ENCODE measurements at places on chromosomes 5 and 9.
A peak's percentile ranks its signal among the peaks of the same experiment; 100 is the strongest.

DNA sequence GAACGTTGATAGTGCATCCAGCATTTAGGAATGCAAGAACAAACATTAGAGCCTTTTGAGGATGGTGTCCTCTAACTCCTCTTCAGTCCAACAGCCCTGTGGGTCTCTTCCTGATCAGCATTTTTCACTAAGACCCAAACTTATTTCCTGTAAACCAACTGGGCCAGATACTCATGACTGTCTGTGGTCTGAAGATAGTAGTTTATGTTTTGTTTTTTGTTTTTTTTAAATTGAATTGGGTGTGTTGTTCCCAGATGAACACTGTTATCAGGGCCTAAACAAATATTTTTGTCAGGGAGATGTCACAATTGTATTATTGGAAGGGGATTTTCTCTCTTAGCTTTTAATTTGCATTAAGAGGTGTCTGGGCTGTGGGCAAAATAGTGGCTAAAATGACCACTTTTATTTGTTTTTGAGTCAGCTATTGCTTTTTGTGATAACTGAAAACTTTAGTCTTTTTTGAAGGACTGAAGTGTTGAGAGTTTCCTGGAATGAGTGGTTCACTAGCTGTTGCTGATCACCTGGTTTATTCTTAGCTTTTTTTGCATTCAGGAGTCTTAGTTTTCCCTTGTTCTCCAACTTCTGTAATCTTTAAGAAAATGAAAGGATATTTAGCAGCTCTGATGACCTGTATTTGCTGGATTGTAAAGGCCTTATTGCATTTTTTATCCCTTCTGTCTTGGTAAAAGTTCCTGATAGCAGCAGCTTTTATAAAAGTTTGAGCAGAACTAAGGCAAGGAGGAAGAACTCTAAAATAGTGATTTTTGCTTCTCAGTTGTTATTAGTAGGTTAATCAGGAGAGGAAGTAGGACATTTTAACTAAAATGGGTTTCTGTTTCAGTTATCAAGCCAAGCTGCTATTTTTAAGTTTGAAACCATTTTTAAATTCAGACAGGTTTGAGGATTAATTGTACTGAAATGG is 5.5 kb downstream of the MAN2A1 start:
- no peak for DNase-seq

DNA sequence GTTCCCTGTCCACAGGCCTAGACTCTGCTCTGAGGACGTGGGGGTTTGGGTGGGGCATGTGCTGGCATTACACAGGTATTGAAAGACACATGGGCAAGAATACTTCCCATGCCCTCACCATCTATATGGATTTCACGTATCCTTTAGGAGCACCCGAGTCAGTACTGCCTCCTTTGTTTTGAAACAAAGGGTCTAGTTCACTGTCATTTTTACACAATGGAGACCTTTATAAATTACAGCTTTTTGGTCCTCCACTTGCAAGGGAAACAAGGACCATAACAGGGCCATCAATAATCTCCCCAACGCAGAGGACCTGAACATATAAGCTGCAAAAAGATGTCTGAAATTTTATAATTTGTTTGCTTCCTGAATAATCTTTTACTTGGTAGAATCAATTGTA is 24.9 kb upstream of the CRHBP start:
- DNase-seq, result no peak

DNA sequence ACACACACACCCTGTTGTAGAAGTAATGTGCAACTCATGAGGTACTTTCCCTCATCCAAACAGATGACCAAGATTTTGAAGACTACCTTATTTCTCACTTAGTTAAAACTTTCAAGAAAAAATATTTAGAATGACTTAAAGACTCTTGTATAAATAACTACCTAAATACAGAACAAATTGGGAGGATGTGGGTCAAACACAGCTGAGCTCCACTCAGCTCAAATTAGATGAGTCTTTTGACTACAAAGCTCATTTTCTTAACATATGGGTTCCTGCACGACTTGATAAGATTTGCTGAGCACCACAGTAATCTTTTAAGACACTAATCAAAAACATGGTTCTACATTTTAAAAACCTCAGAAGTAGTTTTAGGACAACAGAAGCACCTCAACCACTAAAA is 8.9 kb downstream of the MTX3 start:
- no peak for DNase-seq

GRCh38 chr9:124661271-124661670 is 109.8 kb downstream of the NR6A1 start:
- DNase-seq, result no peak

DNA sequence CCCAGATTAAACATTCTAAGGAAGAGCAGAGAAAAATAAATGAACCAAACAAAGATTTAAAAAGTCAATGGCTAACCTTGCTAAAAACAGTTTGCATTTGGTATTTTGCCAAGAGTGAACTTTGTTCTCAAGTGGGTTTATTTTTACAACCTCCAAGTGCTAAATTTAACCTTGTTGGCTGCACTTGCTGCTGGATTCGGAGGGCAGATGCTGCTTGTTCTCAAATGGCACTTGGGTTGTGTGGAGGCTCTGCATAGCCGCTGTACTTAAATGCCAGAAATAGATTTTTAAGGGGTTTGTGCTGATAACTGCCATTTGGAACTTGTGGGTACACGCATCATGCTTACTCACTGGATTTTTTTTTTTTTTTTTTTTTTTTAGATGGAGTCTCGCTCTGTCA is 13.3 kb upstream of the SPATA24 start:
- DNase-seq, result no peak

DNA sequence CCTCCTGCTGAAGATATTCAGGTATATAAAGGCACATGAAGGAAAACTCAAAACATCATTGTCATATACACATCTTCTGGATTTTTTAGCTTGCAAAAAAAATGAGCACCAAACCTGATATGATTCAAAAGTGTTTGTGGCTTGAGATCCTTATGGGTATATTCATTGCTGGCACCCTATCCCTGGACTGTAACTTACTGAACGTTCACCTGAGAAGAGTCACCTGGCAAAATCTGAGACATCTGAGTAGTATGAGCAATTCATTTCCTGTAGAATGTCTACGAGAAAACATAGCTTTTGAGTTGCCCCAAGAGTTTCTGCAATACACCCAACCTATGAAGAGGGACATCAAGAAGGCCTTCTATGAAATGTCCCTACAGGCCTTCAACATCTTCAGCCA is at the start of gene IFNK:
Gene IFNK, plus strand, starts transcription at position 55 of the 400 bp plus-strand sequence. Its CDS starts 47 bp downstream, at position 102.
- DNase-seq, result no peak

DNA sequence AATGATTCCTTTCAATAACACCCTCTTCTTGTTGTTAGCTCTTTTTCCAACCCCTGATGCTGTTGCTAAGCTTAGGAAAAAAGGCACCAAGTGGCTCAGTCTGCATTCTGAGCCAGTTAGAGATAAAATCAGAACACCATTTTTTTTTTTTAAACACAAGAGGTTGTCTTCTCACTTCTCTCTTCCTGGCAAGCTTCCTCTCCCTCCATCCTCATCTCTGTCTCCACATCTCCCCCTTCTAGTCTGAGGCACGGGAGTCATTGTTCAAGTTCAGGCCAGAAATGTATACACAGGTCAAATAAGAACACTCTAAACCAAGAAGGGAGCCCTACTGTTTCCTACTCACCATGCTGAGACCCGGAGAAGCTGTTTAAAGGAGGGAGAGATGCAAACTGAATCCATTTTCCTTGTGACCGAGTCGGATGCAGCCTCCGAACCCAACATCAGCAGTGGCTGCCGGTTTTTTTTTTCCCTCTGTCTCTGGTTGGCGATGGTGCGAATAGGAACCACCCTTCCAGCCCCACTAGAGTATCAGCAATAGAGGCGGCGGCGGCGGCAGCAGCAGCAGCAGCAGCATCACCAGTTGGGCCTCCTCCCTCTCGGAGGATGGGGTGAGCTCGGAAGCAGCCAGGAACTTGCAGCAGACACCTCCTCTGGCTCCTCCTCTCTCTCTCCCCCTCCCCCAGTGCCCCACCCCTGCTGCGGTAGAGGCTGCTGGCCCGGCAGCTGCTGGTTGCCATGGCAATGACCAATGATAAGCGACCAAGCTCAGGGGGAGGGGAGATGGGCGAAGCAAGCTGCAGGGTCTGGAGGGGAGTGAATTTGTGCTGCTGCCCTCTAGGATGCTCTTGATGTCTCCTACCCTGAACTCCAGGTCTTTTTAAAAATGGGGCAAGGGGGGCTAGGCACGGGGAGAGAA is at the start of gene JAKMIP2:
Gene JAKMIP2, minus strand, starts transcription at position 619 of the 919 bp plus-strand sequence. CDS start 110,922 bp downstream, outside the sequence.
- peak; percentile 69 for DNase-seq

DNA sequence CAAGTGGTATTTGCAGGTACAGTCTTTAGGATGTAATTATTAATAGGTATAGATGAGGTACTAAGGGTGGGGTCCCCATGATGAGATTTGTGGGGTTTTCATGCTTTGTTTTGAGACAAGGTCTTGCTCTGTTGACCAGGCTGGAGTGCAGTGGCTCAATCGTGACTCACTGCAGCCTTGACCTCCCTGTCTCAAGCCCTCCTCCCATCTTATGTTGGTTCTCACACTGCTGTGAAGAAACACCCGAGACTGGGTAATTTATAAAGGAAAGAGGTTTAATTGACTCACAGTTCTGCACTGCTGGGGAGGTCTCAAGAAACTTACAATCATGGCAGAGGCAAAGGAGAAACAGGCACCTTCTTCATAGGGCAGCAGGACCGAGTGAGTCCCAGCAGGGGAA is 217.5 kb downstream of the CDK5RAP2 start:
- no peak for DNase-seq

GRCh38 chr5:164051745-164052144 is 546.3 kb downstream of the MAT2B start:
- DNase-seq, result no peak

DNA sequence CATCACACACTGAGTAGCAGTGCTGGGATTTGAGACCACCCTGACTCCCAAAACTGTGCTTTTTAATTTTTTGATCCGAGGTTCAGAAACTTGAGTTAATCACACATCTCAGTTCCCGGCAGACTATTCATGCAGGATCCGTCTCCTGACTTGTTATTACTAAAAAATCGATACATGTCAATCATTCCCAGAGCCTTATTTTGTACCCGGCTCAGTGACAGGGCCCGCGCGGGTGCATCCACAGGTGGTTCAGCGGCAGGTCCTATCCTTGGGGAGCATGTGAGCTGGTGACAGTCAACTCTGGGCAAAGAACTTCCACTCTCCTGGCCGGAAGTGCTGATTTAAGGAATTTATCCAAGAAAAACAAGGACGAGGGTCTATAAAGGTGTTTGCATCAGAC is 95.9 kb upstream of the MVB12B start:
- no peak for DNase-seq

DNA sequence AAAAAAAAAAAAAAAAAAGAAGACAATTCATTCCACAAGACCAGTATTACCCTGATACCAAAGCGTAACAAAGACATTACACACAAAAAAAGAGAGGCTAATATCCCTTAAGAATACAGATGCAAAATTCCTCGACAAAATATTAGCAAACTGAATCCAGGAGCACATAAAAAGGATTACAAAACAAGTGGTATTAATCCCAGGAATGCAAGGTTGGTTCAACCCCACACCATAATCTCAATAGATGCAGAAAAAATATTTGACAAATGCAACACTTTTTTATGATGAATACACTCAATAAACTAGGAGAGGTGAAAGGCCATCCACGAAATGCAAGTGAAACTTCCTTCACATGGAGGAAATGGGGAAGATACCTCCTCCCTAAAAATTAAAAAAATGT is 80.1 kb upstream of the TLR4 start:
- DNase-seq, result no peak

DNA sequence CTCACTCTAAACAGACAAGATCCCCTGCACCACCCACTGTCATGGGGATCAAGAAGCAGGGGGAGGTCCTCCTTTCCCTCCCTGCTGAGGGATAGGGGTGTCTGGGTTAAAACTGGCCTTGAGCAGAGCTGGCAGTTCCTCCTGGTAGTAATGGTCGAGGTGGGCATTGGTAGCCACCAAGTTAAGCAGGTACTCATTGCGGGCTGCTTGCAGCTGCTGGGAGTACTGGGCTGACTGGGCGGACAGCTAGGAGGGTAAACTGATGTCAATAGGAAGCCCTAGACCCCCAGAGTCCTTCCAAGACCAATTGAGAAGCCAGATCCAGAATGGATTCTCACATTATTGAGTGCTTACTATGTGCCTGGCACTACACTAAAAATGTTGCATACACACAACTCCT is 3.4 kb downstream of the FCHSD1 start:
- DNase-seq, result no peak

DNA sequence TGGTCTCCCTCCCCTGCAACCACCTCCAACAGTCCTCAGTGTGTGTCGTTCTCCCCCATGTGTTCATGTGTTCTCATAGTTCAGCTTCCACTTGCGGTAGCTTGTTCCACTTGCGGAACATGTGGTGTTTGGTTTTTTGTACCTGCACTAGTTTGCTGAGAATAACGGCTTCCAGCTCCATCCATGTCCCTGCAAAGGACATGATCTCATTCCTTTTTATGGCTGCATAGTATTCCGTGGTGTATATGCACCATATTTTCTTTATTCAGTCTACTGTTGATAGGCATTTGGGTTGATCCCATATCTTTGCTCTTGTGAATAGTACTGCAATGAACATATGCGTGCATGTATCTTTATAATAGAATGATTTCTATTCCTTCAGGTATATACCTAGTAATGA is 43.0 kb upstream of the ZFYVE16 start:
- DNase-seq, result no peak

- DNase-seq, result no peak
These were observed 121.7 kb upstream of the FAM120A start for GRCh38 chr9:93329629-93330280.

Measured in stimulated activated CD4-positive, alpha-beta T cell treated with anti-CD3 and anti-CD28 coated beads, Interleukin-2, amount 100 ng/mL, for 48 hours (primary cell).